ENCODE measurements at places on chromosomes 6 and 20.
A peak's percentile ranks its signal among the peaks of the same experiment; 100 is the strongest.

- DNase-seq, result no peak
Observed at GRCh38 chr6:21664314-21665109, 71.0 kb downstream of the SOX4 start.

DNA sequence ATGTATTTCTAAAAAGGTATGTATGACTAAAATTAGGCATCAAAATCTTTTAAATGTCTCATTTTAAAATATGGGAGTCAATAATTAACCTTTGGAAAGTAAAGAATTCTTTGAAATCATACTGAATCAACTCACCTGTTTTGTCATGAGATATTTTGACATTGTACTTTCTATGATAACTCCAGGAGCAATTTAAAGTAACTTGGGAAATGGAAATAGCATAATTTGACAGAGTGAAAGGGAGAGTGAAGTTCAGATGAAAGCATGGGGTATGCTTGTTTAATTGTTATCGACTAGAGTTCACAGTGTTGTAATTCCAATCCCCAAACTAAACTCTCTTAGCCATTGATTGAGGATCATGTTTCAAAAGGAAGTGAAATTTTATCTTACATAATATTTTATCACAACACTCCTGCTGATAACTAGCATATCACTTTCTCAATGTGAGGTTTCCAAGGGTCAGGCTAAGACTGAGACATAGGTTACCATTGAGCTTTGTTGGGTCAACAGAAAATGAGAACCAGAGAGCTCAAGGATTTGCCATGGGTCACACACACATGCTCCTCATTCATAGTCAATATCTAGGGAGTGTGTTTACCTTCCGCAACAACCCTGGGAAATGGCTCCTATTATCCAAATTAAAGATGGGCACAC lies 2.3 kb downstream of the GSTA1 start:
- DNase-seq, result no peak

- peak; percentile 88 for DNase-seq
Observed at GRCh38 chr20:45890077-45890984, 677 bp downstream of the NEURL2 start.

GRCh38 chr20:625360-625932 lies 15.3 kb upstream of the TCF15 start:
- no peak for DNase-seq

DNA sequence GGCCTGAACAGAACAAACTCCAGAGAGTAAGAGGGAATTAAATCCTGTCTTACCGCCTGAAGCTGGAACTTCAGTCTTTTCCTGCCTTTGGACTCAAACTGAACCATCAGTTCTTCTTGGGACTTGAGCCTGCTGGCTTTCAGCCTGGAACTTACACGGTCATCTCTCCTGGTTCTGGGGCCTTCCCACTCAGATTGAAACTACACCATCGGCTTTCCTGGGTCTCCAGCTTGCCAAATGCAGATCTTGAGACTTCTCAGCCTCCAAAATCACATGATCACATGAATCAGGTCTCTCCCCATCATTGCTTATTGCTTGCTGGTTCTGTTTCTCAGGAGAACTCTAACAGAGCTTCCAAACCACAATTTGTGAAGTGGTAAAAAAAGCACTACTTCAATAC lies 276.3 kb downstream of the KIF16B start:
- no peak for DNase-seq

- no peak for DNase-seq
Observed at GRCh38 chr20:64103871-64104666, 3.3 kb downstream of the NPBWR2 start.

GRCh38 chr6:108841377-108841855 lies 6.8 kb upstream of the ARMC2 start:
- DNase-seq, result no peak

- peak; percentile 55 for DNase-seq
Observed at GRCh38 chr20:37296371-37296770, 6.9 kb downstream of the MANBAL start.

DNA sequence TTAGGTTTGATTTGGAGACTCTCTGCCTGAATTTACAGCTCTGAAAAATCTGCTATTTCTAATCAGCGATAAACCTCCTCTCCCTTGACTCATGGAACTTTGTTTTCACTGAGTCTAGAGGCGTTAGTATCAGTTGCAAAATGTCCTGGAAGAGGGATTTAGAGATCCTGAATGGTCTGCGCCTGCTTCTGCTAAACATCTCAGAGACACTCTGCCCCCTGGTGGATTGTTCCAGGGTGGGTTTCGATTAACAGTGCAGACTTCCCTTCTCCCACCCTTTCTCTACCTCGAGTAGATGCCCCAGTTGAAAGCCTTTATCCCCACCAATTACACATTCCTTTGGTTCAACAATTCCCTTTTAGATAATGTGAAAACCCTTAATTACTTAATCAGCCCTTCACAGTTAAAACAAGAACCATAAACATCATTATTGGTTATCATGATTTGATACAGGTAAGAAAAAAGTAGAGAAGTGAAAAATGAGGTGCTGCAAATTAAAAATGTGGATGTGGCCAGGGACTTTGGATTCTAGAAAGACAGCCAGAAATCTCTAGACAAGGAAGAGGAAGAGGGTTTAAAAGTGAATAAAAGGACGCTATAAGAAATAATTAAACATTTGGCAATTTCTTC lies 5.5 kb downstream of the HTR1B start:
- DNase-seq, result peak; percentile 98

DNA sequence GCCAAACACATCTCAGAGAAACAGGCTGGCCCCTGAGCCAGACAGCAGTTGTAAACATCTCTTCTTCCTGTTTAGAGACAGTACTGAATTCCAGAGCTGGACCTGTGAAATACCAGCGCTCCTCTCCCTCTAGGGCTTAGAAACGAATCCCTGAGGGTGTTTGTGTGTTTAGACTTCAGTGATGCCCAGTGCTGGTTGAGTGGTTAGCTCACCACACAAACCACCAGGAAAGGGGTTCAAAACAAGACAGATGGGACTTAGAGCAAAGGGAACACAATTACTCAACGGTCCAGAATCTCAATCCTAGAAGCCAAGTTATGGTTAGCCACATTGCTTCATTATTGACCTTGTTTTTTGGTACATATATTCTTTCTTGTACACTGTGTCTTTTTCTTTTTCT lies 108.7 kb upstream of the TMEM170B start:
- DNase-seq, result peak; percentile 95

DNA sequence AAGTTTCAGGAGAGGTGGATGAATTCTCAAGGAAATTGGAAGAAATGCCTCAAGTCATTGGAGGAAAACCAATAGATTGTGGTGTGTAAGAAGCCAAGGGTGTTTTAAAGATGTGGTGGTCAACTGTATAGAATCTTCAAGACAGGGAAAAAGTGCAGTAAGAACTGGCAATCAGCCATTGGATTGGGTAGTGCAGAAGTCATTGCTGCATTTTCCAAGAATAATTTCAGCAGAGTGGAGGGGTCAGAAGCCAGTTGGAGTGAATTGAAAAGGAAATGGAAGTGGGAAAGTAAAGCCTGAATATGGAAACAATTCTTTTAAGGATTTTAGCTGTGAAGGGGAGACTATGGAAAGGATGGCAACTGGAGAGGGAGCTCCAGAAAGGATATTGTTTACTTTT lies 128.2 kb upstream of the TMEM170B start:
- no peak for DNase-seq

DNA sequence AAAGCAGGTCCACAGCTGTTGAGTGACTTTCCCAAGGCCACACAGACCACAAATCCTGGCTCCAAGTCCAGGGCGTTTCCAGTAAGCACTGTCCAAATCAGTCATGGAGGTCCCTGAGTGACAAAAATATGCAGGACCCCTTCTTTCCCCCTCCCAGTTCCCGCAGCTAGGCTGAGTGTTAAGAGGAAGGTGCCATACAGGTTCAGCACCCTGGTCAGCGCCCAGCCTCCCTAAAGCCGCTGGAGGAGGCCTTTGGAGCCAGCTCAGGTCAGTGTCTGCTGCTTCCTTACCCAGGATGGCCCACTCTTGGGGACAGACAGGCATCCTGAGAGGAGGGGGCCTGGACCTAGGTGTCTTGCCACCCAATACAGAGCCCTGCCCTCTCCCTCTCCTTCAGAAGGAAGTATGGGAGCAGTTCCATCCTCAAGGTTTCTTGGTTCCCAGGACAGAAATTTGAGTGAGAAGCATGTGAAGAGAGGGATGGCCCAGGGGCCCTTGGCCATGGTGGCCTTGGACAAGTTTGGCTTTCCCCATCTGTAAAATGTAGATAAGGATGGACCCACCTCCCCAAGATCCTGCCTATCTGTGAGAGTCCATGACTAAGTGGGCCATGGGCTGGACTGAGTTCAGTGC lies 13.2 kb downstream of the TMEM74B start:
- DNase-seq, result peak; percentile 58

- peak; percentile 69 for DNase-seq
Observed at GRCh38 chr20:36017048-36017951, 48.9 kb downstream of the CNBD2 start.

DNA sequence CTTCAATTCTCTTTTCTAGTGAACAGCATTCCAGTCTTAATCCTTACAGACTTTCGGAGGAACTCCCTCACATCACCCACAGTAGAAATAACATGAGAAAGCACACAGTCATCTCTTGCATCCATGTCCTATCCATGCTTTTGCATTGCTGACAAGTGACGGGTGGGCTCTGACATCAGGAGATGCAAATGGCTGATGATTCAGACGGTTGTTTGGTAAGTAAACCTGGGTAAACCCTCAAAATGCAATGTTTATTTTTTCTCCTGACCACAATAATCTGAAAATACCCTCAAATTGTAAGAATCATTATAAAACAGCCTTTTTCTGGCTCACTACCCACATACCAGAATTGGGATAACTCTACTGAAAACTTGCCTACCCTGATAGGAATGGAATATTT lies 792.0 kb downstream of the MAFB start:
- peak; percentile 59 for DNase-seq

- no peak for DNase-seq
Observed at GRCh38 chr6:166202321-166202733, 34.7 kb upstream of the TBXT start.

DNA sequence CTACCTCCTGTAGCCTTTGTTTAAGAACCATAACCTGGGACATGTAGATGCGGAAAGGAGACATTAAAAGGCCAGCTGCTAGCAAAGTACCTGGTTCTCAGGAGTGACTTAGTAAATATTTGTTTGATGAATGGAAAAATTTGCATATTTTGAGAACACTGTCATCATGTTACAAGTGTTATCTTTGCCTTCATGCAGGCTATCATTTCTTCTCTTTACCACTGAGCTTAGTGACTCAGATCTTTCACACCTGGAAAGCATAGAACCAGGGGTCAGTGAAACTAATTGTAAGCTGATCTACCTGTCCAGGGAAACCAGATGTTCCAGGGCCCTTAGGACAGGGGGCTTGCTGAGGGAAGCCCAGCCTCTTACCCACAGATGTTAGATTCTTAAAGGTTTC lies 5.4 kb downstream of the ZFP57 start:
- no peak for DNase-seq

DNA sequence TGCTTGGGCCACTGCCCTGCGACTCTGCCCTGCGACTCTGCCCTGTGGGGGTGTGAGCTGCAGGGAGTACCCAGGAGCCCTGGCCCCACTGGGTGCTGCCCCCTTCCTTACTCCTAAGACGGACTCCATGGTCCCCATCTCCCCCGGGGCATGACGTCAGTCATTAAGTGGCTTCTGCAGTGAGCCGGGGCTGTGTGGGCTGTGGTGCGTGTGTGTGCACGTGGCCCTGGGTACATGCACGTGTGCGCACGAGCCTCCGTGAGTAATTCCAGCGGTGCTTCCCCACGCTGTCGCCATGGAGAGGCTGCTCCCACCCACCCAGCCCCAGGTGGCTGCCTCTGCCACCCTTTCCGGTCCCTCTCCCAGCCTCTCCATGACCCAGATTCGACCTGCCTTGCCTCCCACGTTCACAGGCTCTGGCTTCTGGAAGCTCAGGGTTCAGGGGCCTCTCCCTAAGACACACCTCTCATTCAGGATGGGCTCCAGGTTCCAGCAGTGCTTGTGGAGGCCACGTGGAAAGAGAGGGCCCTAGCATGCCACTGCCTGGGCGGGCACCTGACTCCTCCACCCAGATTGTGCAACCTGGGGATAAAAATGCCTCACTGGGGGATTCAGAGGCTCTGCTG lies 88.3 kb downstream of the DLGAP4 start:
- DNase-seq, result peak; percentile 10
